Left colon (tissue), 2 donors: ENCODE measurements at places on chromosomes 4 and X.

GRCh38 chrX:103615781-103616371 is 8.1 kb downstream of the TCEAL3 start:
- DNase-seq: no peak

DNA sequence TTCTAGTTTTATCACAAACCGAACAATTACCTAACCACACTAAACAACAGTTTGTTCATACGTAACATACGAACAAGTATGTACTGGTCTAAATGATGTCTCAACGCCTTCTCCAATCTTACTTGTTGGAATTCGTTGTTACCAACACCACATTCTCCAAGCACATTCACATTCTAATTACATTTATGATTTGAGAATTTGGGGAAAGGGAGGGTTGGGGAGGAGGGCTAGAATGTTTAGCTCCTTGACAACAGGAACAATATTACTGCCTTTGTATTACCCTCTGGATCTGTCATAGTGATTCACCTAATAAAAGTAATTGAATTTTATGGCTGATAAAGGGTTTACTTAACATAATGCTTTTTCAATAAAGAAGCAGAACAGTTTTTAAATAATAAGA is 24.4 kb downstream of the LCORL start:
- no peak for DNase-seq

DNA sequence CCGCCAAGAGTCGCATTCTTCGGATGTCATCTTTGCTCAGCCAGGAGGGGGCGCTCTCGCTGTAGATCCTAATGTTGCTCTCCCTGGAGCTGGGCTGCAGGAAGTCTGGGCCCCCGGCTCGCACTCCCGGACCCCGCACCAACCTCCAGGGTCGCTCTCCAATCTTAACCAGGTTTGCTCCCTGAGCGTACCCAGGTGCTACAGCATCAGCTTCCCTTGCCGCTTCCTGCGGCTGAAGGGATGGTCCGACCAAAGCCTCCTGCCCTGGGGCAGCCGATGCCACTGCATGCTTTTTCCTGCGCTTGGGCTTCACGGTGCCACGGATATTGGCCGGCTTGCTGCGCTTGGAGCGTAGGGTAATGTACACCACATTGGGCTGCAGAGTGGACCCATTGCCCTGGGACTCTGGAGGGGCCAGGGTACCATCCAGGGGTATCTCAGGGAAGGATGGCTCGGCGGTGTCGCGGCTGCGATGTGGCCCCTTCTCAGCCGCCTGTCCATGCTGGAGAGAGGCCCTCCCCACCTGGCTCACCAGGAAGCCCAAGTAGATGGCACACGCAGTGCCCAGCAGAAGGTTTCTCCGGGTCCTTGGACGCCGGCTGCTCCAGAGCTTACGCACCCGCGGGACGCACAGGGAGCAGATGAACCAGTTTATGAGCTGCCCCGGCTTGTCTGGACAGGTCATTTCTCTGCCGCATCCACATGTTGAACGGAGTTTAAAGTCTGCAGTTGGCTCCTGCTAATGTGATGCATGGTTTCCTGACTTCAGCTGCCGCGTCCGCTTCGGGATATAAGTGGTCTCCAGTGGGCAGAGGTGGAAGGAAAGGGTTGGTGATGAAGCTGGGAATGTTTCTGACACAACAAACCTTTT is 1.9 kb downstream of the GASK1B start:
- DNase-seq: peak; percentile 57

DNA sequence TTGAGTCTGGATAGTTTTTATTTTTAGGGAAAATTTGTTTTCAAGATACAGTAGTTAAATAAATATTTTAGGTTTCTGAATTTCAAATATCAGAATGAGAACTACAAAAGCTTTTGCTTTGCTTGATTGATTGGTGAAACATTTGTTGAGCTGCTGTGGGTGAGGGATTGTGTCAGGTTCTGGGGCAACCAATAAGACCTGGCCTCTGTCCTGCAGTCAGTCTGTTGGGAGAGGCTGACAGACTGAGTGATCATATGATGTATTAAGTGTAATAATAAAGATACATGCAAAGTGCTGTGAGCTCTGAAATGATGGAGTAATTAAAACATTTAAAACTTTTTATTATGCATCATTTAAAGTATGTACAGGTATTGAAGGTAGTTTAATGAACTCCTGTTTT is 9.6 kb downstream of the KDM6A start:
- no peak for DNase-seq

DNA sequence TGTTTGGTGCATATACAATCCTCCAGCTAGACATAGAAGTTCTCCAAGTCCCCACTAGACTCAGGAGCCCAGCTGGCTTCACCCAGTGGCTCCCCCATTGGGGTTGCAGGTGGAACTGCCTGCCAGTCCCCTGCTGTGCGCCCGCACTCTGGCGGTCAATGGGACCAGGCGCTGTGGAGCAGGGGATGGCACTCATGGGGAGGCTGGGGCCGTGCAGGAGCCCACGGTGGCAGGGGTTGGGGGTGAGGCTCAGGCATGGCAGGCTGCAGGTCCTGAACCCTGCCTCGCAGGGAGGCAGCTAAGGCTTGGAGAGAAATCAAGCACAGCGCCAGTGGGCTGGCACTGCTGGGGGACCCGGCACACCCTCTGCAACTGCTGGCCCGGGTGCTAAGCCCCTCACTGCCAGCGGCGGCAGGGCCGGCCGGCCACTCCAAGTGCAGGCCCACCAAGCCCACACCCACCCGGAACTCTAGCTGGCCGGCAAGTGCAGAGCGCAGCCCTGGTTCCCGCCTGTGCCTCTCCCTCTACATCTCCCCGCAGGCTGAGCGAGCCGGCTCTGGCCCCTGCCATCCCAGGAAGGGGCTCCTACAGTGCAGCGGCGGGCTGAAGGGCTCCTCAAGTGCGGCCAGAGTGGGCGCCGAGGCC is 12.7 kb upstream of the TMPRSS11D start:
- no peak for DNase-seq
